ENCODE measurements at places on chromosomes 2 and 18.

- peak; percentile 53 for DNase-seq
Measured at GRCh38 chr2:180124273-180125139, 117.4 kb upstream of the CWC22 start.

DNA sequence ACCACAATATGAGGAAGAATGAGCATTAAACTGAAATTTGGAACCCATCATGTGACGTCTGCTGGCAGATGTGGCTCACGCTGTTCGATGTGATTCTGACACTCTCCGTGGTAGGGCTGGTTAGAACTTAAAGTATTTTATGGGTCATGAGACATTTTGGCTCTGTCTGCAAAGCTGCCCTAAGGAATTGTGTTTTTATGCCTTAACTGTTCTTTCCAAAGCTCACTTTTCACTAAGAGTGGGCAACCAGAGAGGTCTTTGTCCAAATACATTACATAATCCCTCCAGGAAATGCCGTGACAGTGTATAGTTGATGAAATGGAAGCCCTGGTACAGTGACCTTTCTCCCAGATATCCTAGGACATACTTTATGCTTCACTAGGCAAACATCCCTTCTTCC, 119.1 kb downstream of the AQP4 start:
- no peak for DNase-seq

DNA sequence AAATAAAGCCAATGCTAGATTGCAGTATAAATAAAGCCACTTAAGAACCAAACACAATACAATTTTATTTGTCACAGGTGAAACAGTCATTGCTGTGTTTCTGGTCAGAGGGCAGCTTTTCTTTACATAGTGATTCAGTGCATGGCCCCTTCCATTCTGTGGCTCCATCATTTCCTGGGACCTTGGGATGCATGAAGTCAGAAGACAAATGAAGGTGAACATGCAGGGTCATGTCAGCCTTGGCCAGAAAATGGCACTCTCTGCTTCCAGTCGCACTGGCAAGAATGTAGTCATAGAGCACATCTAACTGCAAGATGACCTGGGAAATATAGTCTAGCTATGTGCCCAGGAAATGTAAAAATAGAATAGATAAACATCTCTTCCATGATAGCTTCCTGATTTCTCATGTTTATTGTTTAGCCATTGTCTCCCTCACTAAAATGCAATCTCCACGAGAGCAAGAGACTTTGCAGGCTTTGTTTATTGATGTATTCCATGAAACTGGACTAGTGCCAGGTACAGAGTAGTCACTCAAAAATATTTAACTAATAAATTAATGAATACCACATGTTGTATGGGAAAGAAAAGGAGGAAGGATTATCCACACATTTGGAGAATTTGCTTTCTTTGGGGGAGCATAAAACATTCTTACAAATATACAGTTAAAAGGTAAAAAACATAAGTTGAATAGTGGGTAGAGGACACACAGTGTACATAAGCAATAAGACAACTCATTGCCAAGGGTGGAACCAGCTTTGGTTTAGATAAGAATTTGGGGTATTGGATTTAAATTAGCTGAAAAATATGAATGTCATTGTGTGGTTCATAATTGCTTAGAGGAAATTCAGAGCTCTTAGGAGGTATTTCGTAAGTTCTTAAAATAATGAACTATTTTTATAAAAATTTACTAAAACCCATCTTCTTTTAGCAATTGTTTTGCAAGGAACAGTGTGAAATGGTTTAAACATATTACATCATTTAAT, 343.8 kb downstream of the PID1 start:
- no peak for DNase-seq

GRCh38 chr2:128290356-128290755, 28.3 kb downstream of the HS6ST1 start:
- no peak for DNase-seq

- DNase-seq, result no peak
Measured at GRCh38 chr18:45935591-45936335, 31.4 kb downstream of the EPG5 start.

DNA sequence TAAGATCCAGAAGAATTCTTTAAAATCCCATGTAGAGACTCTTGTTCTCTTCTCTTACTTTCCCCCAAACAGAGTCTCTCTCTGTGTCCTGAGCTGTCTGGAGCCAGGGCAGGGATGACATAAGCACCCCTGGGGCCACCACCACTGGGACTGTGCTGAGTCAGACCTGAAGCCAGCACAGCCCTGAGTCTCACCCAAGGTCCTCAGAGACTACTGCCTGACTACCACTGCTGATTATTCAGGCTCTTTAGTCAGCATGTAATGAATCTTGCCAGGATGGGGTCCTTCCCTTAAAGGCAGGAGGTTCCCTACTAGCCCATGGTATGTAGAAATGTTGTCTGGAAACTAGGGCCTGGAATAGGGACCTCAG, 34.9 kb upstream of the DYNC1I2 start:
- DNase-seq, result no peak

- DNase-seq, result no peak
Measured at GRCh38 chr18:34509879-34510586, 200.1 kb upstream of the DTNA start.

- no peak for DNase-seq
Measured at GRCh38 chr18:73511771-73512503, 635.7 kb downstream of the FBXO15 start.

- DNase-seq, result peak; percentile 55
Measured at GRCh38 chr18:59308248-59308937, 10.1 kb downstream of the CPLX4 start.

- DNase-seq, result no peak
Measured at GRCh38 chr2:149037851-149038250, 648 bp upstream of the LYPD6B start.

DNA sequence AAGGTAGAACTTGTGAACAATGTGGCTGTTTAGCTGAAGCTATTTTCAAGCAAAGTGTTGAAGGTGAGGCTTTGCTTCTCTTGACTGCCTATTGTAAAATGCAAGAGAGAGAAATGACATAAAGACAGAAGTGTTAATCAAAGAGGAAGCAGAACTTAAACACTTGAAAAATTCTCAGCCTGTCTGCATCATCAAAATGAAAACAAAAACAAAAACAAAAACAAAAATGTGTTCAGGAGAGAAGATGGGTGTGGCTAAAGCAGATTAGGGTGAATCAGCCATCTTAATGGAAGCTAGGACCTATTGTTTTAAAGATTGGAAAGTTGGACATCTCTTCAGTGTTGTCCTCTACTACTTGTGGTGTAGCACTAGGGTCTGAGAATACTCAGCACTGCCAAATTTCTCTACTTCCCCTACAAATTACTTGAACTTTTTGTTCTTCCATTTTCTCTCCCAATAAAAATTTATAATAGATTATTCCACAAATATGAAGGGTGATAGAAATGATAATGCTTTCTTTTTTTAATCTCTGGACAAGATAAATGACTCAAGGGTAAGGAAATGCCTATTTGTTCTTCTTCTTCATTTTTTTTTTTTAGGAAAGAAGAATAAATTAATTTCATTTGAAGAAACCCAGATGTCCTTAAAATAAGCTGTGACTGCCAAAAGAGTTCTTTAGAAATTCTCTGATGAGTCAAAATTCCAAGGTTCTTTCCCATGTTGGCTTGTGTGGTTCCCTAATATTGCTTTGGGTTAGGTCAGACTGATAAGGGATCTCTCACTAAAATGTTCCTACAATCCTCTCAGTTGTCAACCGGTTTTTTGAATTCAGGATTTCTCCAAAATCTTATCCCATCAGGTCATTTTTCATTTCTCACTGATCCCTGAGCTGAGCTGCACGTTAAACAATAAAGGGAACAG, 571.2 kb upstream of the ZEB2 start:
- DNase-seq, result no peak

- DNase-seq, result peak; percentile 5
Measured at GRCh38 chr18:63106727-63107126, 212.8 kb downstream of the BCL2 start.

GRCh38 chr2:100964681-100965169, 37.4 kb upstream of the RPL31 start:
- DNase-seq, result no peak

- no peak for DNase-seq
Measured at GRCh38 chr2:126699018-126699417, 43.1 kb downstream of the GYPC start.

GRCh38 chr2:199449956-199450355, 7.8 kb downstream of the SATB2 start:
- no peak for DNase-seq

DNA sequence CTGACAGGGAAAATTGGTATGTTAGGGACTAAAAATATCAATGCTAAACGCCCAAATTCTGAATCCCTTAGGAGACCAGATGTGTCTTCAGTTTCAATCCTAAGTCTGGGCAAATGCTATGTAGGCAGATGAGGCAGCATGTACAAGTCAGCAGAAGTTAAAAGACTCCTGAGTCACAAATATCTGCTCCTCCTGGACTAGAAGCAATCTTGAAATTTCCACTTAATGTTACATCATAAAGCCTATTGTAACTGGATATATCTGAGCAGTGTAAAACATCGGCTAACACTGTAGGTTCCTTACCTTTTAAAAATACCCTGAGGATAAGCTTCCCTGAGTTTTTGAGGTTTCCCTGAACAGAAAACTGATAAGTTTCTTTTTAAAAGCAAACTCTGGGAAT, 1087.6 kb upstream of the PIK3C3 start:
- no peak for DNase-seq

DNA sequence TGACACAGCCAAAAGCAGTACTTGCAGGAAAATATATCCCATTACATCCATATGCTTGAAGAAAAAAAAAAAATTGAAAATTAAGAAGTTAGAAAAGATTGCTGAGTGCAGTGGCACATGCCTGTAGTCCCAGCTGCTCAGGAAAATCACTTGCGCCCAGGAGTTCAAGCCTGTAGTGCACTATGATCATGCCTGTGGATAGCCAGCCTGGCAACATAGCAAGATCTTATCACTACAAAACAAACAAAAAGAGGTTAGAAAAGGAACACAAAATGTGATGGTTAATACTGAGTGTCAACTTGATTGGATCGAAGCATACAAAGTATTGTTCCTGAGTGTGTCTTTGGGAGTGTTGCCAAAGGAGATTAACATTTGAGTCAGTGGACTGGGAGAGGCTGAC, 361.9 kb downstream of the NYAP2 start:
- DNase-seq, result no peak

DNA sequence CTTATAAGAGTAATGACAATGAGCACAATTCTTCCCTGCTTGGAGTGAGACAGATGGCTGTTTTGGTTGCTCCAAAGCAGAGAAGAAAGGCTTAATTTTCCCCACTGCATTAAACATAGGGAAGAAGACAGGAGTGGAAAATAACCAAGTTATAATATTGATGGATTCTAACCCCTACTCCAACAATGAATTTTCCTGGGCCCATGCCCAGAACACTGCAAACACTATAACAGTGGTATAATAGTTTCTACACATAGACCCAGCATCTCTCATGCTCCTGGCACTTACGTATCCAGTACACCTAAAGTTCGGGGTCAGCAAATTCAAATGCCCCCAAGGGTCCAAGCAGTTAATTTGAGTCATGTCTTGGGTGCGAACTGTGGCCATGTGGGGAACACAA, 613.4 kb downstream of the PLCL1 start:
- DNase-seq, result no peak

GRCh38 chr2:63680455-63680854, 91.7 kb downstream of the MDH1 start:
- no peak for DNase-seq

DNA sequence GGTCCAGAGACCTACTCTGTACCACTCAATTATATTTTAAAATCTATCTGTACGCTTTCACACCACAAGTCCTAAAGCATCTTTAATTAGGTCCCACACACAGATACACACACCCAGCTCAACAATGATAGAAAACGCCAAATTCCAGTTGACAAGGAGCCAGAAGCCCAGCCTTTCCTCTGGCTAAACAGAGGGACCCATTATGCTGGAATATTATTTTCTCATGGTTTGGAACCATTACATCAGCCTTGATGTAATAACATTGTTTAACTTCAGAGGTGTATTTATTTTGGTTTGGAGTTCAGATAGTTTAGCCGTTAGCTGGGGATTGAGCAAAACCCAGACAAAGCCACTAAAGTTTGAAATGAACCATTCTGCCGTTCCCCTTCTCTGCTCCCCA, 14.0 kb upstream of the INHBB start:
- no peak for DNase-seq

- no peak for DNase-seq
Measured at GRCh38 chr2:182015334-182016109, 29.9 kb downstream of the PPP1R1C start.

GRCh38 chr2:227890495-227891079, 19.2 kb downstream of the DAW1 start:
- peak; percentile 41 for DNase-seq

- DNase-seq, result no peak
Measured at GRCh38 chr2:163692081-163692480, 43.7 kb downstream of the FIGN start.

DNA sequence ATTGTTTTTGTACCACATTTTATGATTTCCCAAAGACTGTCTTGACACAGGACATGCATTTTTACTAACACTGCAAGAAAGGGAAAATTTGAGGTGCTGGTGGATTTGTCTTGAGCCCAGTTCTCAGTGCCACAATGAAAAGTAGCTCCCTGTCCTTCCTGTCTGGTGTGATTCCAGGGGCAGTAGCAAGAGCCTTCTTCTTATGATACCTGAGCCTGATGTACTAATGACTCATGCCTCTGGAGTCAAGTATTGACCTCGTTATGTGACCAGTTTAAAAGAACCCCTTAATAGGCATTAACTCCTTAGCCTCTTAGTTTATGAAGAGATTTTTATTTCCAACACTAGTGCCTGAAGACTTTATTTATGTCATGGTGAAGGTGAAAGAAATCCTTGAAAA, 728.6 kb downstream of the SLC4A3 start:
- DNase-seq, result no peak

DNA sequence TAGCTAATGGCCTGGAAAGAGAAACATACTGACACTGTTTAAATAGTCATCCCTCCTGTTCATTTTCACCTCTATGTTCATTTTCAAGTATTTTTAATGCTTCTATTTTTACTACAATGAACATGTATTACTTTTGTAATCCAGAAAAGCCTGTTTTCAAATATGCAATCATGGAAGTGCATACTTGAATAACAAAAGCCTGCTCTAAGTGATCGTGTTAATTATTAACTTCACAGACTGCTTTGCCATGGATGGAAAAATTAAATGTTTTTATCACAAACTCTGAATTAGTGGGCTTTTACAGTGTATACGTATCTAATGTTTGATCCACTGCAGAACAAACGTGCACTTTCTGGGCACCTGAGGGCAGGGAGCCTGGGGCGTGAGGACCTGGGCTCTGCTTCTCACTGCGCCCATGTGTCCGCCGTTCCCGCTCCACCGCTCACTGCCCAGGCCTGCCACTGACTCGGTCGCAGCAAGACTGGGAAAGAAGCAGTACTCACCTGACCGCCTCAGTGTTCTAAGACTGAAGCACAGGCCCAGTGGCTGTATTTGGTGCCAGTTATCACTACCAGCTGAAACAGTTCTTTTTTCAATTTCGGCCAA, 80.6 kb downstream of the UXS1 start:
- DNase-seq, result no peak

GRCh38 chr2:232395586-232395985, 11.1 kb upstream of the ALPG start:
- DNase-seq, result no peak

- no peak for DNase-seq
Measured at GRCh38 chr2:24652265-24653182, 140.7 kb downstream of the PTRHD1 start.

GRCh38 chr2:44124500-44124899, 44.2 kb upstream of the PPM1B start:
- no peak for DNase-seq

Data from CD4-positive, alpha-beta T cell treated with Interleukin-12 subunit alpha and Interleukin-12 subunit beta, for 1 hour (primary cell).